ENCODE measurements at places on chromosomes 2 and 18. TPM values are rescaled to one million over a fixed set of nuclear protein-coding genes. Genes with fewer than 3 reads are reported as not detected.

The VIL1 gene
- not detected for total RNA-seq

The VWA3B gene
- total RNA-seq = not detected

The CCDC148 gene
- total RNA-seq = 0.13 TPM

GRCh38 chr2:140747665-140748064 lies 1383.2 kb downstream of the LRP1B start:
- no peak for DNase-seq
- no peaks in the 10 kb centered on the region for H3K36me3 ChIP-seq
- H3K27ac ChIP-seq = no peak overlapping the region
- no peaks in the 10 kb centered on the region for H3K4me1 ChIP-seq

GRCh38 chr2:30398084-30398873 lies 48.8 kb upstream of the LCLAT1 start:
- no peak overlapping the region for H3K4me3 ChIP-seq
- H3K36me3 ChIP-seq = no peaks in the 10 kb centered on the region
- peak overlapping the region; percentile 28 for H3K27ac ChIP-seq
- peaks cover 18% of the 10 kb centered on the region for H3K4me1 ChIP-seq
- no peaks in the 10 kb centered on the region for H3K27me3 ChIP-seq

GRCh38 chr18:21664069-21664468 lies 40.5 kb downstream of the ABHD3 start:
- no peaks in the 10 kb centered on the region for H3K36me3 ChIP-seq
- no peak overlapping the region for H3K4me3 ChIP-seq
- H3K4me1 ChIP-seq = no peaks in the 10 kb centered on the region
- no peaks in the 10 kb centered on the region for H3K27me3 ChIP-seq

DNA sequence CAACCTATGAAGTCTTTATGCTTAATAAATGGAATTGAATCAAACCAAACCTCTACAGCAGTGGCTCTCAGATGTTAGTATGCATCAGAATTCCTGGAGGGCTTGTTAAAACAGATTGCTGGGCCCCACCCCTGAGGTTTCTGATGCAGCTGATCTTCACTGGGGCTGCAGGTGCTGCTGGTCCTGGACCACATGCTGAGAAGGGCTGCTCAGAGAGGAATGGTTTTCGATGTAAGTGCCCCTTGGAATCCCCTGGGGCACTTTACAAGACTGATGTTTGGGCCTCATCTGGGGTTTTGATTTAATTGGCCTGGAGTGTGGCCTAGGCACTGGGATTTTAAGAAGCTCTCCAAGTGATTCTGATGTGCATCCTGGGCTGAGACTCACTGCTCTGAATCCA lies 403.8 kb upstream of the HS6ST1 start:
- no peak overlapping the region for H3K27ac ChIP-seq
- H3K4me1 ChIP-seq = peaks cover 12% of the 10 kb centered on the region
- H3K27me3 ChIP-seq = peaks cover 9% of the 10 kb centered on the region
- H3K36me3 ChIP-seq = no peaks in the 10 kb centered on the region
- no peak for DNase-seq

DNA sequence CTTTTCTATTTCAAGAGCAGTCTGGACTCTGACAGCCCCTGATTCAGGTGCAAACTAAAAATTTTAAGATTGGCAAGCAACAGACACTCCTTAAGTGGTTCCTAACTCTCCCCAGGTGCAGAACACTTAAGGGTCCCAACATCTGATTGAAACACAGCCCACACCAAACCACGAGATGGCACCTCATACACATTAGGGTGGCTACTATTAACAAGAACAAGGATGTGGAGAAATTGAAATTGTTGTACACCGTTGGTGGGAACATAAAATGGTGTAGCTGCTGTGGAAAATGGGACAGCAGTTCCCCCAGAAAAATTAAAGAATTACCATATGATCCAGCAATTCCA lies 82.3 kb downstream of the POLR1A start:
- H3K27ac ChIP-seq = no peak overlapping the region
- H3K36me3 ChIP-seq = no peaks in the 10 kb centered on the region
- no peaks in the 10 kb centered on the region for H3K27me3 ChIP-seq

- no peaks in the 10 kb centered on the region for H3K27me3 ChIP-seq
- H3K4me1 ChIP-seq = peaks cover 9% of the 10 kb centered on the region
- H3K4me3 ChIP-seq = no peak overlapping the region
Measured at GRCh38 chr18:616380-616995, 19.7 kb downstream of the CLUL1 start.

DNA sequence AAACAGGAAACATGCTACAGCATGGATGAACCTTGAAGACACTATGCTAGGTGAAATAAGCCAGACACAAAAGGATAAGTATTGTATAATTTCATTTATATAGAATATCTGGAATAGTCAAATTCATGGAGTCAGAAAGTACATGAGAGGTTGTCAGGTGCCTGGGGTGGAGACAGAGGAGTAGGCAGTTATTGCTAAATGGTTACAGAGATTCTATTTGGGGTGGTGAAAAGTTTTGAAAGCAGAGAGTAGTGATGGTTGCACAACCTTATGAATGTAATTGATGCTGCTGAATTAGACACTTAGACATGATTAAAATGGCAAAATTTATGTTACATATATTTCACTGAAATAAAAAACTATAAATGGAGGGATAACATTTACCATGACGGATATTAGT lies 197.4 kb downstream of the VAPA start:
- no peak for DNase-seq
- no peaks in the 10 kb centered on the region for H3K36me3 ChIP-seq
- H3K4me1 ChIP-seq = no peaks in the 10 kb centered on the region
- H3K4me3 ChIP-seq = no peak overlapping the region

GRCh38 chr2:88398180-88398579 lies 54.3 kb downstream of the FOXI3 start:
- no peaks in the 10 kb centered on the region for H3K36me3 ChIP-seq
- H3K4me1 ChIP-seq = no peaks in the 10 kb centered on the region
- DNase-seq = no peak
- peaks cover 7% of the 10 kb centered on the region for H3K27me3 ChIP-seq

GRCh38 chr2:107931412-107931811 lies 54.9 kb upstream of the SLC5A7 start:
- H3K36me3 ChIP-seq = no peaks in the 10 kb centered on the region
- peaks cover 11% of the 10 kb centered on the region for H3K27me3 ChIP-seq
- no peak overlapping the region for H3K4me3 ChIP-seq
- no peak overlapping the region for H3K27ac ChIP-seq

GRCh38 chr2:227402959-227403358 lies 15.2 kb upstream of the SCYGR1 start:
- no peak for DNase-seq
- no peak overlapping the region for H3K27ac ChIP-seq
- H3K4me1 ChIP-seq = peaks cover 22% of the 10 kb centered on the region
- no peak overlapping the region for H3K4me3 ChIP-seq
- H3K27me3 ChIP-seq = no peaks in the 10 kb centered on the region

DNA sequence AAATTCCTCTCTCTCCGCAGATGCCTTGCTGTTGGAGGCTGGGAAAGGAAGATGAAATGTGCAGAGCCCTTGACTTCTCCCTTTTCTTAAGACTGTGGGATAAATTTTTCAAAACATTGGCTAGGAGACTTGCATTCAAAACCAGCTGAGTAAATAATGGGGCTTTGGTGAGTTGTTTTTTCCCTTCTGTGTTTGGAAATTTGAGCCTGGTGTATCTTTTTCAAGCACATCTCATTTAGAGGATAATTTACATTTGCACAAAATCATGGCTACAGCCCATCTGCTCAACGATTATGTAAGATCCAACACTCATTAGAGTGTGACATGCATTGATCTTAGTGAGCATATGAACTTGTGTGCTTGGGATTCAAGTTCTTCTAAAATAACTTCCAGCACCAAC lies 112.1 kb upstream of the ATP8B1 start:
- no peak overlapping the region for H3K27ac ChIP-seq
- no peaks in the 10 kb centered on the region for H3K27me3 ChIP-seq
- no peak overlapping the region for H3K4me3 ChIP-seq
- no peaks in the 10 kb centered on the region for H3K36me3 ChIP-seq

DNA sequence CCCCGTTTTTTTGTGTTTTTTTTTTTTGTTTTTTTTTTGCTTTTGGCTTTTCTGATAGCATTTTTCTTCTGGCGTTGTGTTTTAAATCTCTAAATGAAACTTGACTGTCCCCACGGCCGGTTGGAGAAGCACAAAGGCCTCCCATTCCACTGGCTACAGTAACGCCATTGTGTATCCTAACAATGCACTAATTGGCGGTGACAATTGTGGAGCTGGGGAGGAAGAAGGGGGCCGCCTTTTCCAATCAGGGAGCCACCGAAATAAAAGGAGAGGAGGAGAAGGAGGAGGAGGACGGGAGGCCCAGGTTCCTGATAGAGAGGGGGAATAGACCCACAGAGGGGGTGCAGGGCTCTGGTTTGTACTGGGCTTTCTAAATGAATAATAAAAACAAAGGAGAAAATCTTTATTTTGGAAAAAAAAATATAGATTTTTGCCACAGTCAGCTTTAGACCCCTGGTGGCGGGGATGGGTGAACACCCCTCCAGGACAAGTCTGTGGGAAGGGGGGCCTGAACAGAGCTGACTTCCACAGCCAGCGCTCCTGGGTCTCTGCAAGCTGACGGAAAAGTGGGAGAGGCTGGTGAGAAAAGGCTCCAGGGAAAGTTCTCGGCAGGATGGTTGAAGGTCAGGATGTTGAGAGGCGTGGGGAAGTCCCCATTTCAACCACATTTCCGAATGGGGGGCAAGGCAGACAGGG lies 43.7 kb upstream of the FZD5 start:
- no peaks in the 10 kb centered on the region for H3K4me1 ChIP-seq
- no peak overlapping the region for H3K4me3 ChIP-seq
- H3K27me3 ChIP-seq = no peaks in the 10 kb centered on the region
- no peak for DNase-seq
- no peak overlapping the region for H3K27ac ChIP-seq
- no peaks in the 10 kb centered on the region for H3K36me3 ChIP-seq

DNA sequence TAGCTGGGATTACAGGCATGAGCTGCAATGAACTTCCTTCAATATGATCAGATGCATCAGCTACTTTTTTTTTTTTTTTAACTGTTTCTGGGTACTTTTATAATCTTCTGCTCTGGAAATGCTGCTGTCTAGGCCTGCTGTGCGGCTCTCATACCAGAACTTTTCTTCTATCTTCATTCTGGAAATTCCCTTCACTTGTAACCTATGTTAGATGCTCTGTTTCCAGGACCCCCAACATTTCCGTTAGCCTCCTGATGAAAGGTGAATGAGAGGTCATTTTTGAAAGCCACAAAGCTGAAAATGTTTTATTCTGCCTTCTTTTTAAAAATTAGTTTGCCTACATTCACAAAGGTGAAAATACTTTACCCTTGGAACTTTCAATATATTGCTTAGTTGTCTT lies 8.6 kb downstream of the AGFG1 start:
- no peak overlapping the region for H3K4me3 ChIP-seq
- peaks cover 53% of the 10 kb centered on the region for H3K4me1 ChIP-seq
- no peaks in the 10 kb centered on the region for H3K27me3 ChIP-seq
- peak overlapping the region; percentile 16 for H3K27ac ChIP-seq
- no peak for DNase-seq

DNA sequence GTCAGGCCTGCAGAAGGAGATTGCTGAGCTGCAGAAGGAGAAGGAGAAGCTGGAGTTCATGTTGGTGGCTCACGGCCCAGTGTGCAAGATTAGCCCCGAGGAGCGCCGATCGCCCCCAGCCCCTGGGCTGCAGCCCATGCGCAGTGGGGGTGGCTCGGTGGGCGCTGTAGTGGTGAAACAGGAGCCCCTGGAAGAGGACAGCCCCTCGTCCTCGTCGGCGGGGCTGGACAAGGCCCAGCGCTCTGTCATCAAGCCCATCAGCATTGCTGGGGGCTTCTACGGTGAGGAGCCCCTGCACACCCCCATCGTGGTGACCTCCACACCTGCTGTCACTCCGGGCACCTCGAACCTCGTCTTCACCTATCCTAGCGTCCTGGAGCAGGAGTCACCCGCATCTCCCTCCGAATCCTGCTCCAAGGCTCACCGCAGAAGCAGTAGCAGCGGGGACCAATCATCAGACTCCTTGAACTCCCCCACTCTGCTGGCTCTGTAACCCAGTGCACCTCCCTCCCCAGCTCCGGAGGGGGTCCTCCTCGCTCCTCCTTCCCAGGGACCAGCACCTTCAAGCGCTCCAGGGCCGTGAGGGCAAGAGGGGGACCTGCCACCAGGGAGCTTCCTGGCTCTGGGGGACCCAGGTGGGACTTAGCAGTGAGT lies 19.4 kb downstream of the FOSL2 start:
- H3K27me3 ChIP-seq = no peaks in the 10 kb centered on the region
- H3K4me1 ChIP-seq = peaks cover 4% of the 10 kb centered on the region
- DNase-seq = no peak
- H3K27ac ChIP-seq = no peak overlapping the region

DNA sequence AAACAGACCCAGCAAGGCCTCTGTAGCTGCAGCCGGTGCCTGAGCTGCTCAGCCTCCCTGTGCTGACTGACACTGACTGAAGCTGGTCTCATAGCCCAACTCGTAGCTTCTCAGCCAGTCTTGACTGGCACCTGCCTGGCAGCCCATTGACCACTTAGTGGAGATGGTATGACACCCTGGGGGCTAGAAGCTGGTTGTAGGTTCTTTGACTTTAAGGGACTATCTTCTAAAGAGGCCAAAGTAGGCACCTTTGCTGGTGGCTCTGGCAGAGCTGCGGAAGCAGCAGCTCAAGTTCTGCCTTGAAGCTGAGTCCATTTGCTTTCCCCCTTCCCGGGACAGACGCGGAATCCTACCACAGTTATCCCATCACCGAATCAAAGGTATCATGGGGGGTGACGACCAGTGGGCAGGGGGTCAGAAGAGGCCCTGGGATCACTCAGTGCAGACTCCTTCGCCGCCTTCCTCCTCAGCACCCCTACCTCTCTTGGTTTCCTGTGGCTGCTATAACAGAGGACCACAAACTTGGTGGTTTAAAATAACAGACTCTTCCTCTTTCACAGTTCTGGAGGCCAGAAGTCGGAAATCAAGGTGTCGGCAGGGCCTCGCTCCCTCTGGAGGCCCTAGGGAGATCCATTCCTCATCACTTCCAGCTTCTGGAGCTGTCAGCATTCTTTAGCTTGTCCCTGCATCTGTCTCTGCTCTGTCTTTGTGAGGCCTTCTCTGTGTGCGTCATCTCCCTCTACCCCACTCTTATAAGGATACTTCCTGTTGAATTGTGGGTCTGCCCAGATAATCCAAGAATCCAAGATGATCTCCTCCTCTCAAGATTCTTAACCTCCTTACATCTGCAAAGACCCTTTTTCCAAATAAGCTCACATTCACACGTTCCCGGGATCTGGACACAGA lies 13.7 kb upstream of the FOSL2 start:
- no peaks in the 10 kb centered on the region for H3K36me3 ChIP-seq
- H3K4me1 ChIP-seq = no peaks in the 10 kb centered on the region
- H3K4me3 ChIP-seq = no peak overlapping the region
- no peak for DNase-seq

DNA sequence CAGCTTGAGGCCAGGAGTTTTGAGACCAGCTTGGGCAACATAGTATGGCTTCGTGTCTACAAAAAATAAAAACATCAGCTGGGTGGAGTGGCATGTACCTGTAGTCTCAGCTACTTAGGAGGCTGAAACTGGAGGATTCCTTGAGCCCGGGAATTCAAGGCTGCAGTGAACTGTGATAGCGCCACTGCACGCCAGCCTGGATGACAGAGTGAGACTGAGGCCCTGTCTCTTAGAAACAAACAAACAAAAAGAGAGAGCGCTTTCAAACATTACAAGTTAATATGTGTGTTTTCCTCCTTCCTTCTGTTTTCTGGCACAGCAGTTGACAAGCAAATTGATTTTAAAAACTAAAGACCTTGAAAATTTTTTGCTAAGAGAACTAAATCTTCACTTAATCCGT lies 9.9 kb downstream of the EPC2 start:
- H3K36me3 ChIP-seq = no peaks in the 10 kb centered on the region
- peaks cover 7% of the 10 kb centered on the region for H3K4me1 ChIP-seq
- no peak for DNase-seq
- H3K27ac ChIP-seq = no peak overlapping the region
